ENCODE measurements at places on chromosomes 16 and 17. TPM values are rescaled to one million over a fixed set of nuclear protein-coding genes. Genes with fewer than 3 reads are reported as not detected.
A peak's percentile ranks its signal among the peaks of the same experiment; 100 is the strongest.

GRCh38 chr16:85270374-85270773, 158.1 kb upstream of the CIBAR2 start:
- DNase-seq, result no peak

DNA sequence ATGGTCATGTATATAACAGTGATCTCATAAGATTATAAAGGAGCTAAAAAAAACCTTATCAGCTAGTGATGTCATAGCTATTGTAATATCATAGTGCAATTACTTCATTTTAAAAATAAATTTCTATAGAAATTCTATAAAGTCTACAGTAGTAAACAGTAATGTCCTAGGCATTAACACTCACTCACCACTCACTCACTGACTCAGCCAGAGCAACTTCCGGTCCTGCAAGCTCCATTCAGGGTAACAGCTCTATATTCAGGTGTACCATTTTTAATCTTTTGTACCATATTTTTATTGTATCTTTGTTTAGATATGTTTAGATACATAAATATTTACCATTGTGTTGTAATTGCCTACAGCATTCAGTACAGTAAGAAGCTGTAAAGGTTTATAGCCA, 524.4 kb upstream of the CDH5 start:
- peak; percentile 54 for DNase-seq

- no peak for DNase-seq
Measured at GRCh38 chr17:38706505-38707216, 1.6 kb downstream of the MLLT6 start.

GRCh38 chr16:4664538-4665418, 28.6 kb upstream of the NUDT16L1 start:
- peak; percentile 16 for DNase-seq

GRCh38 chr16:50281391-50282009, 15.1 kb downstream of the ADCY7 start:
- no peak for DNase-seq

Gene RBFOX1
- polyA plus RNA-seq, result not detected
